ENCODE measurements at places on chromosomes 4 and X.

DNA sequence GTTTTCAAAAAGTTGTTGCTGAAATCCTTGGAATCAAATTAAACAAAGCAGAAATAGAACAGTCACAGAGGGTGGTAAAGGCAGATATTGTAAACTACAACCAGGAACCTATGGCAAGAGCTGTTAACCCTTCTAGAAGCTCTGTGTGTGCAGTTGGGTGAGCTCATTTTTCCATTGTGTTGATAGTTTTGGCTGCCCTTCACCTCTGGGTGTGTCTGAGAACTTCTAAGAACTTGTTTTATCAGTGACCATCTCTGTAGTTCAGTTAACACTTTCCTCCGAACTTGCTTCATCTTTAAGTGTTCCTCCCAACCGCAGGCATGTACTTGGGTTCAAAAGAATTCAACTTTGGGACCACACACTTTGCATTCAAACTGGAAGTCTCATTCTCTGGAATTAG lies 32.7 kb downstream of the RBMX start:
- no peak for DNase-seq

DNA sequence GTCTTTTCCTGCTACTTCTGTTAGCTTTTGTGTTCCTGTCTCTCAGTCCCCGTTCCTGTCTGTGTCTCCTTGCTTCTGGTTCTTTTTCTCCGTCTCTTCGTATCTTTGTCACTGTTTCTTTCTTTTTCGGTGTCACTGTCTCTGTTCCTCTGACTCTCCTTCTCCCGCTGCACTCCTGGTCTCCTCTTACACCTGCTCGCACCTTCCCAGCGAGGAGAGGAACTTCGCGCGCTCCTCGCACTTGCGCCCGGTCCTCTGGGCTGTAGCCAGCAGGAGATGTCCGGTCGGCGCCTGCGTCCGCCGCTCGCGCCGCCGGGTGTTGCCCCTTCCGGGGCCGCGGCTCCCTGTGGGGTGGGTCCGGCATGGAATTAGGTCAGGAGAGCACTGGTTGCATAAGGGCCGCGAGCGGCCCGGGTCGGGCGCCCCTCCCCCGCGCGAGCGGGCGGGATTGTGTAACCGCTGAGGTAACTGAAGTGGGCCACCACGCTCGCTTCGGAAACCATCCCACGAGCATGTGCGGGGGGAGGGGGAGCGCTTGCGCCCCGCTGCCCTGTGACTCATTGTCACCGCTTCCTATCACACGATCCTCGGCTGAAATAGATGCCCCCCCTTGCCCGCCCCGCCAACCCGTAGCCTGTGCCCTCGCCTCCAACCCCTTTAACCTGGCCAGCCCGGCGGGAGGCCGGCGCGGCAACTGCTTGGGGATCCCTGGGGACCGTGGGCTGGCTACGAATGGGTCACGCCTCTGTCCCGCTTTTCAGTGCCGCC lies 1.6 kb downstream of the LONRF3 start:
- peak; percentile 69 for DNase-seq

DNA sequence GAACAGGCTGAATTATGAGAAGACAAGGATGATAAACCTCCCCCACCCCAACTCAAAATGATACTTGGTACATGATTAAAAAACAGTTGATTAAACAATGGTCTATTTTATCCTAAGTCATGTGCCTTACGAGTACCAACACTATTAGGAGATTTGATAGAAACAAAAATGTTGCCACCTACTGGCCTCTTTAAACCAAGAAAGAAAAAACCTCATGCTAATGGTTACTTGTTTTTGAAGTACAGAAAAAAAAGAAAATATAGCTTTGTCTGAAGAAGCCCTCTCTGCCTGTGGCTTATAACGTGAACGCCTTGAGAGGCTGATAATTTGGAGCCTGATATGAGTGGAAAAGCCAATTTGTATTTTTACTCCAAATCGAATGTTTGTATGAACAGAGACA lies 538.2 kb downstream of the DMD start:
- DNase-seq: no peak

DNA sequence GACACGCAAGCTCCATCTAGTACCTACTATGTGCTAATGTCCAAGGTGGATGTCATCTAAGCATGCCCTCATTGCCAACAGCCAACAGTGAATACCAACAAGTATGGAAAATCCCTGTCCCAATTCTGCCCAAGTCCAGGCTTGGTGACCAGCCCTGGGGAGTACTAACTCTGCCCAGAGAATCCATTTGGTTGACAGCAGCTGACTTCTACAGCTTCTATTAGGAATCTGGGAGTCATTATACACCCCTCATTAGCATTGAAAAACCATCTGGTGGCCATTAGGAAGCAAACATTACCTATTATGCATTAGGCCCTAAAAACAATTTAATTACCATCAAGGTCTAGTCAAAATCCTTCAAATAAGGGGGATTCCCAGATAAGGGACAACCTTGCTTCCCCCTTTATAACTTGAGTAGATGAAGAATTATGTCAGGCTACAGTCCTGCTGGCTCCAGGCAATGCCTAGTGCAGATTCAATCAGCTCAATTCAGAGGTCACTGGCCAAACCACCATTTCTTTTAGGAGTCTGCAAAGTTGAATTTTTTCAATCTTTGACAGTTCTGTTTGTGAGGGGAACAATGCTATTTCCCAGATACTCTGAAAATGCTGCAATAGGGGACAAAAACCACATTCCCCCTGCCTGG lies 228.0 kb upstream of the LDB2 start:
- no peak for DNase-seq

DNA sequence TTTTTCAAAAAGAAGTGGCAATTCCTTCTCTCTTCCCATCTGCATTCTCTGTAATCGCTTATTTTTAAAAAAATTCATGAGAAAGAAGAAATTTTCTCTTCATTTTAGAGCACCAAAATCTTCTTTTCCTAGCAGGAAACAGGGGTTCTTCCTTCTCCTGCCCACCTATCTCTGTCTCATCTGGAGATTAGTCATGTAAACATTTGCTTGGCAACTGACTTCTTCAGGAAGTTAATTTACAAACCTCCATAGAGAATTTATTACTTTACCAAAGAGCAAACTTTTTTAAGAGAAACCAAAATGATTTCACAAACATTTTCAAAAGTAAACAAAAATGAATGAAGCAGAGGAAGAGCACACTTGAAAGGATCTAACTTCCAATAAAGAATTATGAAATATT lies 13.5 kb downstream of the TTC29 start:
- no peak for DNase-seq

DNA sequence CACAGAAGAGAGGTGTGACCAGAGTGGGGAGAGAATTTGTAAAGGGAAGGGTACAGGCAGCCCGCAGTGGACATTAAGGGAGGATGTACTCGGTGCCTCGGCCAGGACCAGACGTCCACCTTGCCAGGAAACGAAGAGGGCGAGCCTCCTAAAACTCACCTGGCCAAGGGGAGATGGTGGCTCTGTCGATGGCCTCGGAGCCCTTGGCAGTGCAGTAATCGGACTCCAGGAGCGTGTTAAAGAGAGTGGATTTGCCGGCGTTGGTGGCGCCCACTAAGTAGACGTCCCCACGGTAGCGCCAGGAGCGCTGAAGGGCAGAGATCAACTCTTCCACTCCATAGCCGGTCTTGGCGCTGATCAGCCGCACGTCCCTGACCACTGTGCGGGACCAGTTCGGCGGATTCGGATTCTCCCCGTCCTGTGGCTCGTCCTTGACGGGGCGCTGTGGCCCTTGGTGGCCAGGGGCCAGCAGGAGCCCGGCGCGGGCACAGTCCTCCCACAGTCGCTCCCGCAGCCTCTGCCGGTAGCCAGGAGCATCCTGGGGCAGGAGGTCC lies 1.0 kb downstream of the NOA1 start:
- no peak for DNase-seq

- DNase-seq: no peak
Observed at GRCh38 chr4:74738464-74739143, 55.7 kb downstream of the BTC start.
